Aorta (tissue), 5 donors: ENCODE measurements at places on chromosomes 3 and 15. TPM values are rescaled to one million over a fixed set of nuclear protein-coding genes. Genes with fewer than 3 reads are reported as not detected.

GRCh38 chr15:80415358-80415670 is 11.1 kb downstream of the ARNT2 start:
- DNase-seq: no peak

DNA sequence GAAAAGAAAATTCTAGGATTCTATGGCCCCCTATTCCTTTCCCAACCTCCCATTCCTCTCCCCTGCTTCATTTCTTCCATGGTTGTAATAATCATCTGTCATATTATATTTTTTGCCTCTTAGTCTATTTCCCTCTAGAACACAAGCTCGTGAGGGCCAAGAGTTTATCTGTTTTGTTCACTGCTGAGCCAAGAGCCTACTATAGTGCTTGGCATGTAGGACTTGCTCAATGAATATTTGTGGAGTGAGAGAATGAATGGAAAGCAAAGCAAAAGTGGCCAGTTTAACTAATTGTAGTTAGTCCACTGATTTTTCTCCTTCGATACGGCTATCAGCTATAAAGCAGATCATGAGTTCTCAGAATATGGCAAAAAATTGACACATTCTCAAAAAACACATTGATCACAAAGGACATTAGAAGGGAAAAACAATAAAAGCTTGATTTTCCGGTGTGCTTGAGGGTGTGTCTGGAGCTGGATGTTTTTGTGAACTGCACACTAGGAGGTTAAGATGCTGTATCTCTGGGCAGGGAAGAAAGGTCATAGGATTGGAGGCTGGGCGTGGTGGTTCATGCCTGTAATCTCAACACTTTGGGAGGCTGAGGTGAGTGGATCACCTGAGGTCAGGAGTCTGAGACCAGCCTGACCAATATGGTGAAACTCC is 25.0 kb upstream of the CTSH start:
- no peak for DNase-seq

GRCh38 chr15:86001200-86001599 is 78.5 kb upstream of the AGBL1 start:
- DNase-seq: no peak

C15orf61 gene
- total RNA-seq: 4.4 TPM

GRCh38 chr15:40944510-40945296 is 8.6 kb upstream of the CHAC1 start:
- DNase-seq: peak; percentile 33

GRCh38 chr15:28994831-28995596 is 109.2 kb downstream of the APBA2 start:
- DNase-seq: no peak

- DNase-seq: no peak
Measured at GRCh38 chr15:71133747-71134472, 18.6 kb downstream of the THSD4 start.

- DNase-seq: no peak
Measured at GRCh38 chr3:40930131-40930538, 269.2 kb upstream of the CTNNB1 start.

VILL gene
- total RNA-seq: 10.9 TPM

GRCh38 chr3:100737334-100737733 is 28.0 kb downstream of the TFG start:
- no peak for DNase-seq

- DNase-seq: no peak
Measured at GRCh38 chr3:169541528-169541927, 122.0 kb downstream of the MECOM start.

DNA sequence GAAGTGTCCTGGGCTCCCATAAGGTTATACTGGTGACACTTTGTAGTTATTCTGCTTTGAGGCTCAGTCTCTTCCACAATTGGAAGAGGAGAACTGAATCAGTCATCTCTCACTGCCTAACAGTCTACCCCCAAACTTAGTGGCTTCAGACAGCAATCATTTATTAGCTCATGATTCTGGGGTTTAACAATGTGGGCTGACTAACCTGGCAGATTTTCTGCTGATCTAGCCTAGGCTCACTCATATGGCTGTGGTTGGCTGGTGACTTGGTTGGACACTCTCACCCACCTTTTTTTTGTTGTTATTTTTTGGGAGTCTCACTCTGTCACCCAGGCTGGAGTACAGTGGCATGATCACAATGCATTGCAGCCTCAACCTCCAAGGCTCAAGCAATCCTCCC is 7.1 kb downstream of the GPD1L start:
- no peak for DNase-seq

GRCh38 chr3:143535994-143536784 is 312.1 kb downstream of the SLC9A9 start:
- DNase-seq: no peak

DNA sequence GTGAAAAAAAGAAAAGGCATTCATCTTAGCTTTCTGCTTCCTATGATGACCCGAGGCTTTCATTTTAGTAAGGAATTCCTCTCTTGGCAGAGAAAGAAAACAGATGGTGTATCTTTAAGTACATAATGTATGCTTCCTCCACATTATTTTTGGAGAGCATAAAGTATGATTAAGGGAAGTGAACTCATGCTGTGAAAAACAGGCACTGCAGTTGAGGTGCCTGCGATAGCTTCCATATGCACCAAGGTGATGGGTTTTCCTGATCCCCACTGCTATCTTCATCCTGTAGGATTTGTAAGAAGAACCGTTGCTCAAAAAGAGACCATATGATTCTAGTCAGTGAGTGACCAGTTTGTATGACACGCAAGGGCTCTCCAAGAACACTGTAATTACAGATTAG is 411.5 kb upstream of the MCTP2 start:
- no peak for DNase-seq
